ENCODE measurements at places on chromosomes 7 and 10.

DNA sequence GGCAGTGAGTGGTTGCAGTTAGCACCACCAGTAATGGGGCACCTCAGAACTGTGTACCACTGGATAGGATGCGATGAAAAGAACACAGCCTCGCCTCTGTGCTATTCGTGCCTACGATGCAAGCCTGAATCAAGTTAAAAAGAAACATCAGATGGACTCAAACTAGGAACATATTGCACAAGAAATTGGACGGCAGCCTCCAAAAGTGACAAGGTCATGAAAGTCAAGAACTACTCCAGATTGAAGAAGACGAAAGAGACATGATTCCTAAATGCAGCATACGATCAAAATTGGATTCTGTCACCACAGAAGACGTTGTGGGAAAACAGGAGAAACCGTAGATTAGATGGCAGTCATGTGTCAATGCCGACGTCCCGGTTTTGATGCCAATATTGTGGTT lies 648.1 kb upstream of the FOXK1 start:
- no peak for DNase-seq

DNA sequence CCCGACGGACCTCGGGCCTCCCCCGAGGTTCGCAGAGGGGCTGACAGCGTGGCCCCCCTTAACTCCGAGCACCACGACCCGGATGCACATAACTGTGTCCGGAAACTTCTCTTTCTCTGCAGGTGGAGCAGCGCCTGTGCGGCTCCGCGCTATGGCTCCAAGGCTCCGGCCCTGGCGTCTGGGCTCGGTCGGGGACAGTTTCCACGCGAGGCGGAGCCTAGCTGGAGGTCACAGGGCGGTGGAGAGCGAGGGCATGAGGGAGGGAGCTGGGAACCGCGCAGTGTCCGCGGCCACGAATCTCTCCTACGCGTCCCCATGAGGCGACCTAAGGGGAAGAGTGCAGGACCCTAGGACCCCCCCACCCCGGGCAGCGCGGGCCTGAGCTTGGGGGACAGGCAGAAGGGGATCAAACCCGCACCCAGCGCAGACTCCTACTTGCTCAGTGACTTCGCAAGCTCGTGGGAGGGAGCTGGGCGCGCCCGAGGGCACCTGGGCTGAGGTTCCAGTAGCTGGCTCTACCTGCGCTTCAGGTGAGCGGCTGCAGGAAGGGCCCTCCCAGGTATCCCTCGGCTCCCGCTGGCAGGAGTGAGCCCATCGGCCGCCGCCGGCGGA lies 8.6 kb upstream of the MNX1 start:
- DNase-seq: no peak

DNA sequence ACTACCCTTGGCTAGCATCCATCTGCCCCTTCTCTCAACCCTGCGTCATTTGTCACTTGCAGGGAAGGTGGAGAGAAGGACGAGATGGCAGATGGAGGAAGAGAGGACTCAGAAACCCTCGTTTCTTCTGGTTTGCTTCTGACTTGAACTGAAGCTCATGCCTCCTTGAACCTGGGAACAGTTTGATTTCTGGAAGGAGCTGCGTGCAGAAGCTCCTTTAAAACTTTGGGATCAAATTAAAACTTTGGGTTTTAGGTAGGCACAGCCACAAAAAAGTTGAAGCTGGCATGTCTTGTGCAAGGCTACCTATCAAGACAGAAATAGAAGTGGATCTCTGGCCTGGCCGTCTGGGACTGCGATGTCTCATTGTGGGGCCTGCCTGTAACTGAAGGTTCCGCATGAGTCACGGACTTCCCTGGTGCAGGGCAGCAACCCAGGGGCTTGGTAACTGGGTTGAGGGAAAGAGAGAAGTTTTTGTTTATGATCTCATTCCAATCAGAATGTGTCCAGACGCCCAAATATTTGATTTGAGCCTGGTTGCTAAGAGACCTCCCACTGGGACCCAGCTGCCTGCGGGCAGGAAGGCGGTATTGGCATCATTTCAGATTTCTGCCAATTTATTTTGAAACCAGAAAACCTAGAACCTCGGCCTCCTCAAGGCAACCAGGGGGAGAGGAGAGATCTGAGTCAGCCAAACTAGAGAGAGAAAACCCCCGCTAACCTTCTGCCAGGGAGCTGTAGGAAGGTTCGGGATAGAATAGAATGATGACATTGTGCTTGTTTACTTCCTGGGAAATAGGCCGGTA lies 15.8 kb upstream of the CAMK1D start:
- peak; percentile 68 for DNase-seq

DNA sequence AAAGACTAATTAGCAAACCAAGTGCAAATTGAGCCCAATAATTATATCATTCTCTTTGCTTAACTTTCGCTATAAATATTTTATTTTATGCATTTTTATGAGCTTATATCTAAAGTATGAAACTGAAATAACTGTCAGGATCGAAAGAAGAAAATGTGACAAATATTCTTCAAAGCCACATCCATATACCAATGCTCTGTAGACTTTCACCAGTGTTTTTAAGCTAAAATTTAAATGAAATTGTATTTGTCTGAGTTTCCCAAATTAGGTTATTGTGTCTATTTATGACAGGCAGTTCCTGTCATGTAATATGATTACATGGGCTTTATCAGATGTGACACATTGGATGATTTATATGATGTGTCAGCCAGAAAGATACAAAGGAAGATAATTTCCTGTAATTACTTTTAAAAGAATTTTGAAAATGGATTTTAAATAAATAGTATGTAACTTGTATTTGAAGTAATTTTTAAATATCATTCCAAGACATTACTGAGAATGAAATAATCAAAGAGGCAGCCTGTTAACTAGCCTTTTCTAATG lies 317.9 kb upstream of the KLF6 start:
- DNase-seq: peak; percentile 68

DNA sequence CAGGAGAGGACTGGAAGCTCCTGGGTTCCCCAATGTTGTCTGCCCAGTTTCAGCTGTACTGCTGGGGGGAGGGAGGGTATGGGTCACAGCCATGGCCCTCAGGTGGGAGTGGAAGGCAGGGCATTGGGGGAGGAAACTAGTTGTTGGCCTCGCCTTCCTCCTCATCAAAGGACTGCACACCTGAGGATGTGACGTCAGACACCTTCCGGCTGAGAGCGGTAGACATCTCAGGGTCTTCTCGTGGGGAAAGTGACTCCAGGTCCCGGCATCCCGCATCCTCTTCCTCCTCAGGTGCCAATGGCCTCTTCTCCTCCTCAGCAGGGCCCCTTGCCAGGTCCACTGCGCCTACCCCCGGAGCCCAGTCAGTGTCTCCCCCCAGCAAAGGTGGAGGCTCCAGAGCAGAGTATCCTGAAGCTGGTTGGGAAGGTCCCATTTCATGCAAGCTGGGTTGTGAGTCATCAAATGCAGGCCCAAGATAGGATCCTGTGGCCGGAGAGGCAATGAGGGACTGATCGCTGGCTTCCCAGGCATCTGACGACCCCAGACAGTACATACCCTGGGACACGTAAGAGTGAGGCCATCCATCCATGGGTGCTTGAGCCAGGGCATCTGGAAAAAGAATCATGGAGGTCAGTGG lies 6.0 kb downstream of the FAM131B start:
- no peak for DNase-seq

DNA sequence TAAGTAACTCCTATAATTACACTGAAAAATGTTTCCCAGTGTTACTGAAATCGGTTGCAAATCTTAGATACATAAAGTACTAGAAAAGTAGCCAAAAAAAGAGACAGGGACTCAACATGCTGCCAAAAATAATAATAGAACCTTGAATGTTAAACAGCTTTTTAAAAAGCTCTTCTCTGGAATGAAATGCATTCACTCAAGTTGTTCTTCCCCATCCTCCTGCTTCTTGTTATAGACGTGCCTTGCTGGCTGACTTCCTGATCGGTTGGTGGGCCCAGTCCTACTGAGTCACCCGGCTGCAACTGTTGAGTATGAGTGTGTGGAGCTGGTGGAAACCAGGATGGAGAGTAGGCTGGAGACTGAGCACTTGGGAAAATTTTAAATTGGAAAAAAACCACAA lies 30.6 kb upstream of the RAPGEF5 start:
- no peak for DNase-seq

DNA sequence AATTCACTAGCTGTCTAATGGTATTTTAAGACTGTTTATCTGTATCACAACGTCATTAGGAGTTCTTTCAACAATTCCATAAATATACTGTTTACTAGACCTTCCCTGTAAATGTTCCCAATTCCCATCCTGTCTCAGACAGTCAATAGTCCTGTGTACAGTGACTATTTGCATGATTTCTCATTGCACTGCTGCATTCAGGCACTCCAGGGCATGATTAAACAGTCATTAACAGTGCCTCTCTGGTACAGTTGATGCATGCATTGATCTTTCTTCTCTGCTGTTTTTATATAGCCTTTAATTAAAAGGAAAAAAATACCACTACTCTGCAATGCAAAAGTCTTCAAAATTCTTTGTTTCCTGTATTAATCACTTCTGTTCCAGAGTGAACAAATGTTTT lies 51.5 kb upstream of the MTURN start:
- DNase-seq: no peak

DNA sequence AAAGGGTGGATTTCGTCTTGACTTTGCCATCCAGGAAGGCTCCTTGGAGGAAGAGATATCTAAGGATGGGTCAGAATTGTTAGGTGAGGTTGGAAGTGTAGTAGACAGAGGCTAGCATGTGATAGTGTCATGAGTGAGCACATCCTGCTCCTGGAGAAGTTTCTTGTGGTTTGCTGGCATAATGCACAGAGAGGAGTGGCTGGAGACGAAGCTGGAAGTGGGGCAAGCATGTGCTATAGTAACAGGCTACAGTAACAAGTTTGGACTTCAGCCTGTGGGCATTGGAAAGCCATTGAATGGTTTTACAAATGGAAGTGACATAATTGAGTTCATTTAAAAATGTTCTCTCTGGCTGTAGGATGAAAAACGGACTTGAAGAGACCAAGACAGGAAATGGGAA lies 175.6 kb upstream of the VWC2 start:
- no peak for DNase-seq

GRCh38 chr7:116940689-116941370 lies 12.5 kb upstream of the ST7 start:
- DNase-seq: no peak

DNA sequence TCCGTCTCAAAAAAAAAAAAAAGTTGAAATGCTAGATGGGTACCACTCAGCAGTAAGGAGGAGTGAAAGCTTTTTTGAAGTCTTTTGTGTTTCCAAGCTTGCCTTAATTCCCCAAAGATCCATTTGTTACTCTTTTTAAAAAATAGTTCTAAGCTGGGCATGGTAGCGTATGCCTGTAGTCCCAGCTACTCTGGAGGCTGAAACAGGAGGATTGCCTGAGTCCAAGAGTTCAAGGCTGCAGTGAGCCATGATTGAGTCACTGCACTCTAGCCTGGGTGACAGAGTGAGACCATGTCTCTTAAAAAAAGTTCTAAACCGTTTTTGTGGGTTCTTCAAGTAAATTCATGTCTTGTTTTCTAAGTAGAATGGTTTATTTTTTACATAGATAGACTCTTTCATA lies 5.3 kb downstream of the TBC1D12 start:
- peak; percentile 15 for DNase-seq

DNA sequence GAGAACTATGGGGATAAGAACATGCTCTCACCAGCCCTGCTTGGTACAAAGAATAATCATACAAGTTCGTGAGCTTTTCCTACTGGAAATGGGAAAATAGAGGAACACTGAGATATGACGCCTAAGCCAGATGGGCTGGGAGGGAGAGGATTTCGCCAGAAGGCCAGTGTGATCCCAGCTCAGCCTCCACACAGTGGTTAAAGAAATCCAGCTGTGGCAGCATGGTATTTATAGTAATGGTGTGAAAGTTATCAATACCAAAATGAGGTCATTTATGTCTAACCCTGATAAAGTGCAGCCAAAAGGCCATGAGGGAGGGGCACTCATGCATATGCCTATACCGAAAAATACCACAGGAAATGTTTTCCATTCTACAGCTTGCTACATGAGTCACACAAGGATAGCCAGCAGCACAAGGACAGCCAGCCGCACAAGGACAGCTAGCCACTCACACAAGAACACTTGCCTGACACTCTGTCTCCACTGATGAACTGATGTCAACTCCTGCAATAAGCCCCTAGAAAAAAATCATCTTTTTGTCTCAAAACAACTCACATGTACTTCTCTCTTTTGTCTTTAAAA lies 49.4 kb downstream of the FRMPD2 start:
- DNase-seq: peak; percentile 34

- DNase-seq: no peak
Observed at GRCh38 chr10:69180525-69181204, 631 bp downstream of the SUPV3L1 start.

DNA sequence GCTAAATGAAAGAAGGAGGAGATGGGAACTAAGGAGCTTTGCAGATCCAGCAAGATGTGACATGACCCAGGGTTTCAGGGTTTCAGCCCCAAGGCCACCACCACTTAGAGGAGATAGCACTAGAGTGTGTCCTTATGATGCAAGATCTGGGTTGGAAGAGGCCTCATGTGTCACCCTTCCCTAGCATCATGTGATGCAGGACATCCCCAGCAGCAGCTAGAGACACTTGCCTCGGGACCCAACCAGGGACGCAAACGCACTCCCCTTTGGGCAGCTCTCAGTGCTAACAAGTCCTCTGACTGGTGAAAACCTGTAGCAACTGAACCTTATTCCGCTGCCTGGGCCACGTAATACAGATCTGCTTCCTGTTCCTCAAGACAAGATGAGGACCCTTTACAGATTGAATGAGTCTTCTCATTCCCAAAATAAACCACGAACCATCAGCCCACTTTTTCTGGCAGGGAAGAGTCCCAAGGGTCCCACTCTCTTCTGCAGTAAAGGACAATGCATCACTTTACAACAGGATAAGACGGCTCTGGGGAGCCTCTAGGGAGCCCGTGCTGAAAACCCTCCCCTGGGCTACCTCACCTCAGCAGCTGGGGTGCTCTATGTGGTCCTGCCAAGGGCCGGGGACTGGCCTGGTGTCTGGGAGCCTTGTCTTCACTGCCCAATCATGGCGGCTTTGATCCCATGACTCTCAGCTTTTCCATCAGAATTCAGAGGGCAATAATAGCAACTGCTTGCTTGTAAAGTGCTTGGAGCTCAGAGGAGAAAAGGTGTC lies 44.8 kb upstream of the GDF10 start:
- peak; percentile 33 for DNase-seq

GRCh38 chr7:38424750-38425463 lies 151.5 kb upstream of the TARP start:
- DNase-seq: no peak

- DNase-seq: no peak
Observed at GRCh38 chr7:7798510-7798909, 80.1 kb upstream of the RPA3 start.

GRCh38 chr10:122164023-122164601 lies 107.0 kb upstream of the BTBD16 start:
- no peak for DNase-seq

DNA sequence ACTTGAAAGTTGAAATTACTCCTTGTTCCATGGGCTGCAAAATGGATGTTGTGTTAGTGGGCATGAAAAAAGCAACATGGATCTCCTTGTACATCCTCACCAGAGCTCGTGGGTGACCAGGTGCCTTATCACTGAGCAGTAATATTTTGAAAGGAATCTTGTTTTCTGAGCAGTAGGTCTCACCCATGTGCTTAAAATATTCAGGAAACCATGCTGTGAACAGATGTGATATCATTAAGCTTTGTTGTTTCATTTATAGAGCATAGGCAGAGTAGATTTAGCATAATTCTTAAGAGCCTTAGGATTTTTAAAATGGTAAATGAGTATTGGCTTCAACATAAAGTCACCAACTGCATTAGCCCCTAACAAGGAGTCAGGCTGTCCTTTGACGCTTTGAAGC lies 316.6 kb downstream of the TYW1 start:
- no peak for DNase-seq

Measured in trophoblast cell (in vitro differentiated cells and primary cell).